Hypothalamus (tissue), 51 donors: ENCODE measurements at places on chromosomes 6 and 20.

DNA sequence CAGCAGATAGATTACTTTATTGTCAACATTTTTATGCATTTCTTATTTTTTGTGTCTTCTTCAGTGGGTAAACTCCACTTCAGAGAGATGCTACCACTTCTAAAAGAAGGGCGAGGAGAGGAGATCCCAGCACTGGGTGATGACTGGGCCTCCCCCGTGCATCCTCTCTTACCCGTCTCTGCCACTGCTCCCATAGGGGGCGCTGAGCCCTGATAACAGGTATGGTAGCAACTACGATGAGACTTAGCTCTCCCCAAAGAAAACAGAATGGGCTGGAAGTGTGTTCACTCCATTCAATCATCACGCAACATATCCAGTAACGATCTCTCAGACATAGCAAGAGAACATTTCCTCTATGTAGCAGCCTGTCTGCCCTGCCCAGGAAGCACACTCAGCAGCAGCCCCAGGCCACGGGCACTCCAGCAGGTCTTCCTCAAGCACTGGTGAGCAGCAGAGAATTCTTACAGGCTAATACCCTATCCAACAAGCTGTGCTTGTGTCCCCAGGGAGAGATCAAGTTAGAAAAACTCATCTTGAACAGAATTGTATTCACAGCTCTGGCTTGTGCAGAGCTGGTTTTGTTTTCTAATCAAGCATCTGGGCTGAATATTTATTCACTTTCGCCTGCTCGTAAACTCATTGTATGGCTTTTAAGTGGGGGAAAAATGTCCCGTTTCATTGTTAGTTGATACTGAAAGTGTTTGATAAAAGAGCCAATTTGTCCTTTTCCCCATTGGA is 533.1 kb upstream of the CDH4 start:
- DNase-seq: no peak

GRCh38 chr20:58596750-58597248 is 54.3 kb upstream of the STX16 start:
- DNase-seq: no peak

- no peak for DNase-seq
These were observed 25.4 kb downstream of the PTGIS start for GRCh38 chr20:49542514-49542991.

GRCh38 chr6:52394251-52394666 is 25.9 kb upstream of the EFHC1 start:
- DNase-seq: no peak

DNA sequence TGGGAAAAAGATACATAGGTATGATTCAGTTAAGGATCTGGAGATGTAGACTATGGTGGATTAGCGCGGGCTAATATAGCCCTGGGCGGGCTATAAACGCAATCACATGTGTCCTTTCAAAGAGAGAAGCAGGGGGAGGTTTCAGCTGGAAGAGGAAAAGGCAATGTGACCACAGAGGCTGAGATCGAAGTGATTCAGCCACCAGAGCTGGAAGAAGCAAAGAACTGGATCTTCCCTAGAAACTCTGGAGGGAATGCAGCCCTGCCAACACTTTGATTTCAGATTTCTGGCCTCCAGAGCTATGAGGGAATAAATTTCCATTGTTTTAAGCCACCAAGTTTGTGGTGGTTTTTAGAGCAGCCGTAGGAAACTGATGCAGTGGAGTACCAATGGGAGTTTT is 81.5 kb upstream of the NHSL1 start:
- DNase-seq: no peak

- no peak for DNase-seq
These were observed 11.9 kb downstream of the ZNF334 start for GRCh38 chr20:46501337-46501942.

DNA sequence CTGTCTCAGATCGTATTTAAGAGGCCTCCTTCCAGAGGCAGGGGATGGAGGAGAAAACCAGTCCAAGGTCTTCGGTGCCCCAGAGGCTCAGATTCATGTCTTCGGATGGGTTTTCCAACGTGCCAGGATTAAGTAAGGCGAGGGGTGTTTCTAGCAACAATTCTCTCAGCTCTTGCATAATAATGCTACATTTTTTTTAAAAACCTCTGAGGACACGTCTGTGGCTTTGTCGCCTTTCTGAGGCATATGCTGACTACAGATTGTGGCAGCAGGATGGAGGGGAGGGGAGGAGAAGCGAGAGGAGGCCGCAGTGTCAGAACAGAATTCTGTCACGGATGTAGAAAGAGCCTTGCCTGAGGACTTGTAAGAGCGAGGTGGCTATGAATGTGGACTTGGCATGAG is 17.7 kb upstream of the CCDC167 start:
- DNase-seq: no peak

DNA sequence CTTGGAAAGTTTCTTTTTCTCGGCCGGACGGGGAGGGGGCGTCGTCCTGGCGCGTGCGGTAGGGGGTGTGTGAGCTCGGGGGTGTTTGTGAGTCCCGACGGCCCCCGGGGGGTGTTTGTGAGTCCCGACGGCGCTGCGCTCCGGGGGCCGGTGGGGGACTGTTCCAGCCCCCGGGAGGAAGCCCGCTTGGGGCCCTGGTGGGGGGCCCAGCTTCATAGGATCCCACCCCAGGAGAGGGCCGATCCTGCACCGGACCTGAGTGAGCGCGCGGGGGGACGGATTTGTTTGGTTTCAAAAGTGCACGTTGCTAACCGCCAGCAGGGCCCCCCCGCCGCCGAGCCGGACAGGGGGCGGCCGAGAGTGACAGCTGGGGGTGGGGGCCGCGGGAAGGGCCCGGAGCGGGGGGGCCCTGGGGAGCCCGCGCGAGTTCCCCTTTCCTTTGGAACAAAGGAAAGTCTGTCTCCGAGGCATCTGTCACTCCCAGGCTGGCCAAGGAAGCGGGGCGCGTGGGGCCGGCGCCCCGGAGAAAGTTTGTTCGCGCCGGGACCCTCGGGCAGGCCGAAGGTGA is 485 bp downstream of the TGIF2 start:
- DNase-seq: peak; percentile 16

DNA sequence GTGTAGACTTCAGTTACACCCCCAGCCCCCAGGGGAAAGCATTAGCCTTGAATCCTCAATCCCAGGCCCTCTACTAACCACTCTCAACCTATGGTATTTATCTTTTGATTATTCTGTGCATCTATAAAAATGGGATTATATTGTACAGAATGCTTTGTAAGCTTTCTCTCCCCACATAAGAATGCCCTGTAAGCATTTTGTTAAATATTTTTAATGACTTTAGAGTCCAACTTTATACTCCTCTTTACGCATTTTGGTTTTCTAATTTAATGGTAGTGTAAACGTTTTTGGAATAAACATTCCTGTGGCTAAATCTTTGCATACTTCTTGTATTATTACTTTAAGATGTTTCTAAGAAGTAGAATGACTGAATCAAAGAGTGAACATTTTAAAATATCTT is 35.4 kb downstream of the FBXO9 start:
- DNase-seq: no peak

- DNase-seq: no peak
These were observed 40.6 kb downstream of the TOX2 start for GRCh38 chr20:43955062-43955749.

DNA sequence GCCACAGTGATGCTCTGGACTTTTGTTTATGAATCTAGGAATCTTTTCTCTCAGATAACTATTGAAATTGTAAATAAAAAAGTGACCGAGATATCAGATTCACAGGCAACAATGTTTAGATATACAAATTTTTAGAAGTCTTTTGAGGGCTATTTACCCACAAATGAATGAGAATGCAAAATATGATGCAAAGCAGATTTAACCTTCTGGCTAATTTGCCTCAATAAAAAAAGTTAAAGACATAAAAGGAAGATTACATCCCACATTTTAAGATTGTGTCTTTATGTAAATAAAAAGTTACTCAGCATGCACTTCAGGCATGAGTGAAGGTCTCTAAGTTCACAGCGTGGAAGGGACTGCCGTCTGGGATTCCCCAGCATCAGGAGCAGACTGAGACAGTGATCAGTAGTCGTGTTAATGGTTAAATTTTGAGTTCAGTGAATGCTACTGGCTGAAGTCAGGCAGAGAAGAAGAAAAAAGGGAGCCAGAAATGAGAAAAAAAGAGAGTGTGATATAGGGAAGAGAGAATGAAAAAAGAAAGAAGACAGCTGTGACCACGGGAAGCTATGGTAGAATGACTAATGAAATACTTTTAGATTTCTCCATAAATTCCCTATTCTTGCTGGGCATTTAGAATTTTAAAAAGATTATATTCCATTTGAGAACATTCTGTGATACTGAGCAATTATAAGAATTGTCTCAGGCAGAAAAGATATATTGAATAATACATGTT is 93.6 kb downstream of the MYB start:
- DNase-seq: no peak

- DNase-seq: no peak
These were observed 194.0 kb upstream of the EYA4 start for GRCh38 chr6:133047065-133047665.

- DNase-seq: no peak
These were observed 762 bp downstream of the ZC3H12D start for GRCh38 chr6:149483849-149484655.

GRCh38 chr6:51989789-51990188 is 97.6 kb downstream of the PKHD1 start:
- DNase-seq: no peak

DNA sequence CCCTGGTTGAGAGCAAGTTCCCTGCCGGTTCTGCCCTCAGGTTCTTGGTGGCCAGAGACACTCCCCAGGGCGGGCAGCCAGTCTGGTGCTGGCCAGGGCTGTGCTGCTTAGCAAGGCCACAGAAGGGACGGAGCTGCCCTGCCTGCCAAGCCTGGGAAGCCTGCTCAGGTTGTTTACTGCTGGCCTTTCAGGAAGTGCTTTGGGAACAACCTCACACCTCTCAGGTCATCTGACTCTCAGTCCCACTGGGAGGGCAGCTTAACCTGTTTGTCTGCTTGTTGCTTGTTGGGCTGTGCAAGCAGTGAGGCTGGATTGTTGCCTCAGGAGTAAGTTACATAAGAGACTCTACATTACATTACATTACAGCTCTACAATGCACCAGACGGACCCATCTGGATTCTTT is 75.8 kb upstream of the AFDN start:
- no peak for DNase-seq

GRCh38 chr6:143128681-143129015 is 68.0 kb downstream of the AIG1 start:
- no peak for DNase-seq

DNA sequence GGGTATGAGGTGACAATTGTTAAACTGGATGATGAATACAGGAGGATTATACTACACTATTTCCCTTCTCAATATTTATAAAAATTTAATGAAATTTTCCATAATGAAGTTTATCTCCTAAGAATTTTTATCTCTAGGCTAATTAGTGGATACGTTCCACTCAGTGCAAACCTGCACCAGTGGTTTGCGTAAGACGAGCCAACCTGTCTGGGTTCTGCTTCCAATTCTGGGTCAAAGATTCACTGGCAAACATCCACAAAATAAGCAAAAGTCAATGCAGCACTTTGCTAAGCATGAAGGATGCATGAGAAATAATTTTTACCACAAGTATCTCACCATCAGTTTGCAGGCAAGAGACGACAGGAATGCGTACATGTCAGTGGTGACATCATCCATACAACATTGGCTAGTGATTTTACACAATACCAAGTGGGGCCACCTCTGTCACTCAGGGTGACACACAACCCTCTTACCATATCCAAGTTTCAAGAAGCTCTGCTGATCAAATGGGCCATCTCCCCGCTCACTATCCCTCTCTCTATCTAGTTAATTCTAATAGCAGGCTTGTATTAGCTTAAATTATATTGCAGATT is 51.7 kb downstream of the FAM50B start:
- DNase-seq: no peak

DNA sequence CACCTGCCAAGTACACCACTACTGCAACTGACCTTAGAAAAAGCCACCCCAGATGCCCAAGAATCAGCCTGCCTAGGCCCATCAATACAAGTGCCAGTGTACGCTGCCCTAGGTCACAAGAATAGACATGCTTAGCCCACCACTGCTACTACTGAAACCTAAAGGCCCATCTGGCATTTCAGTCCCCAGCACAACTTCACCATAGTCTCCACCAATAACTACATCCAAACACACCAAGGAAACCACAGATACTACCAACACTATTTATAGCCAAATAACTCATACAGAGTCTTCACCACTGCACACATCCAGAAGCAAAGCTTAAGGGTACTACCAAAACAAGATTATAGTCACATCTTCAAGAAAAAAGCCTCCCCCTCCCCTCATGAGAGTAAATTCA is 28.2 kb downstream of the TREML4 start:
- no peak for DNase-seq

DNA sequence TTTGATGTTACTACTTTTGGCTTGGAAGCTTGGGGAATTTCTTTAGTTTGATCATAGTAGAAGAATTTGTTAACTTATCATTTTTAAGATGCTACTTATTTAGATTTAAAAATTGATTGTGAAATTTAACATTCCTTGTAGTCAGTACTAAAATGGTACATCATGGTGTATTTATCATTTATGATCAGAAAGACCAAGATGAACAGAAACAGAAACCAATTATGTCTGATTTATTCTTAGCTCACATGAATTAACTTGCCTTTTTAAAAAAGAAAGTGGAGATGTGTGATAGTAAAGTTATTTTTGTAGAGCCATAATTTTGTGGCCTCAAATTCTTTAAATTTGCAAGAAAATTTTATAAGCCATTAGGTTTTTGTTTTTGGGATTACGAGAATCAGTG is 77.6 kb downstream of the LIN28B start:
- no peak for DNase-seq

GRCh38 chr6:15232836-15233510 is 12.9 kb upstream of the JARID2 start:
- no peak for DNase-seq

- DNase-seq: no peak
These were observed 64.6 kb downstream of the VEGFA start for GRCh38 chr6:43834528-43835155.

DNA sequence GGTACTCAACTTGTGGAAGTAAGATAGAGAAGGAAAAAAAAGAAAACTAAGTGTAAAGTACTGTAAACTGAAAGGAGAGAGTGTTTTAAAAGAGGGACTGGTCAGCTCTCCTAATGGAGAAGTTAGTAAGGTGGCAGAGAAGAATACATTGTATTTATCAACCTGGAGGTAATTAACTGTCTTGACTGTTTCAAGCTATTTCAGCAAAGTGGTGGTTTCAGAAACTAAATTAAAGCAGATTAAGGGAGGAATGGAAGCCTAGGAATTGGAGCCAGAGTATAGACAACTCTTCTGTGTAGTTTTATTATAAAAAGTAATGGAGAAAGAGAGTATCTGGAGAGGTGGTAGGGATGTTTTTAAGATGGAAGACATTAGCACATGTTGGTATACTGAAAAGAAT is 2.7 kb upstream of the PHF10 start:
- no peak for DNase-seq
